Bronchial epithelial cell (primary cell): ENCODE measurements at places on chromosomes 5 and 9. TPM values are rescaled to one million over a fixed set of nuclear protein-coding genes. Genes with fewer than 3 reads are reported as not detected.

The KCNN2 gene
- total RNA-seq = not detected in 2 replicates

The FOXD4L3 gene
- not detected in 2 replicates for total RNA-seq

The PLAC8L1 gene
- 0.38 and 0.53 TPM in 2 replicates for total RNA-seq

The PDLIM7 gene
- total RNA-seq = 19.5 and 26.2 TPM in 2 replicates

The COL23A1 gene
- 0.13 and 0.26 TPM in 2 replicates for total RNA-seq

The PRR16 gene
- total RNA-seq = 0.53 TPM in 1 of 2 replicates, not detected in the other

The FOXD4 gene
- 0.26 TPM in 2 replicates for total RNA-seq

The SV2C gene
- total RNA-seq = not detected in 2 replicates

The PPP3R2 gene
- total RNA-seq = not detected in 2 replicates

The SNX24 gene
- 37.1 and 53.3 TPM in 2 replicates for total RNA-seq

The JAKMIP2 gene
- not detected in 2 replicates for total RNA-seq

The ANGPTL2 gene
- total RNA-seq = 0.13 and 0.79 TPM in 2 replicates

The PCDHAC2 gene
- 14.1 and 16.8 TPM in 2 replicates for total RNA-seq

The SH2D3C gene
- total RNA-seq = 0.26 TPM in 1 of 2 replicates, not detected in the other

The CCL19 gene
- total RNA-seq = not detected in 2 replicates

The CTNND2 gene
- not detected in 2 replicates for total RNA-seq

The CBY3 gene
- total RNA-seq = not detected in 2 replicates

The SOX30 gene
- total RNA-seq = under 0.01 TPM in 1 of 2 replicates, not detected in the other

The ELOVL7 gene
- 22.1 and 45.6 TPM in 2 replicates for total RNA-seq

The TAF11L8 gene
- not detected in 2 replicates for total RNA-seq

The GDNF gene
- total RNA-seq = under 0.01 TPM in 1 of 2 replicates, not detected in the other

The SLC36A2 gene
- not detected in 2 replicates for total RNA-seq

The LRRC70 gene
- 1.0 and 1.6 TPM in 2 replicates for total RNA-seq

The TAF9 gene
- total RNA-seq = 66.9 and 150 TPM in 2 replicates

The RNF224 gene
- under 0.01 and 1.2 TPM in 2 replicates for total RNA-seq

The ADGRD2 gene
- total RNA-seq = 0.38 TPM in 1 of 2 replicates, not detected in the other

The SLC6A7 gene
- total RNA-seq = not detected in 2 replicates

The EPB41L4A gene
- total RNA-seq = 5.3 and 8.3 TPM in 2 replicates

The ZNF189 gene
- 11.4 and 12.1 TPM in 2 replicates for total RNA-seq

The CKMT2 gene
- total RNA-seq = not detected in 2 replicates

The HMGCS1 gene
- total RNA-seq = 48.3 and 55.5 TPM in 2 replicates
